Thoracic aorta (tissue), 2 donors: ENCODE measurements at places on chromosomes 4 and X. TPM values are rescaled to one million over a fixed set of nuclear protein-coding genes. Genes with fewer than 3 reads are reported as not detected.

GRCh38 chr4:12692815-12693214 lies 791.3 kb downstream of the RAB28 start:
- DNase-seq, result no peak

Gene NHSL2
- total RNA-seq, result 15.0 TPM

- no peak for DNase-seq
Observed at GRCh38 chr4:53830511-53830910, 233.9 kb downstream of the CHIC2 start.

DNA sequence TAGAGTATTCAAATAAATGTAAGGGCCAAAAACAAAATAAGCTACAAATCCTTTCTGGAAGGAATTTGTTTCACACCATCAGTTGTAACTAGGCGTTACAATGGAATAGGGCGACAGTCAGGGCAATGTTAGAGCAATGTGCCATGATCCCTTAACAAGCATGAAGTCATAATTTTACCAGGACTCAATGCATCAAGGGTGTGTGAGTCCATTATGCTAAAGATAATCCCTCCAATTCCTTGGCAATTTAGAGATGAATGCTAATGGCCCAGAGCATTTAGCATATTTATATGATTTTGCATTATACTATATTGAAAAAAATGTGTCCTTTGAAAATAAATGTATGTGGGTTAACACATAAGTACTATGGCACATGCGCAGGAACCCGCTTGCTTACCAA lies 73.1 kb downstream of the GRIA2 start:
- no peak for DNase-seq

DNA sequence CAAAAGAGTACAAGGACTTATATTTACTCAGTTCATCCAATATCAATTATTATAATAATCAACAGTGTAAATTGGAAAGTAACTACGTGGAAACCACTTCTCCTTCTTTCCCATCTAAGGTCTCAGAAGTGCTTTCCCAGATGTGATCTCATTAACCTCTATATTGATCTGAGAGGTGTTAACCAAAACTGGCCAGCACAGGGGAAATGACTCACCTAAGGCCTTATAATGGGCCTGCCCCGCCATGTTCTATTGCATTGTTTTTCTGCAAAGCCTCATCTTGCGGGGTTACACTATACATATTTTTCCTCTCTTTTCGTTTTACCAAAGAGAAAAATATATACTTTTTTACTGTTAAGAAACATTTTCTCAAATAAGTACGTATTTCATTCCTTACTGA lies 20.5 kb downstream of the RAB40A start:
- no peak for DNase-seq

DNA sequence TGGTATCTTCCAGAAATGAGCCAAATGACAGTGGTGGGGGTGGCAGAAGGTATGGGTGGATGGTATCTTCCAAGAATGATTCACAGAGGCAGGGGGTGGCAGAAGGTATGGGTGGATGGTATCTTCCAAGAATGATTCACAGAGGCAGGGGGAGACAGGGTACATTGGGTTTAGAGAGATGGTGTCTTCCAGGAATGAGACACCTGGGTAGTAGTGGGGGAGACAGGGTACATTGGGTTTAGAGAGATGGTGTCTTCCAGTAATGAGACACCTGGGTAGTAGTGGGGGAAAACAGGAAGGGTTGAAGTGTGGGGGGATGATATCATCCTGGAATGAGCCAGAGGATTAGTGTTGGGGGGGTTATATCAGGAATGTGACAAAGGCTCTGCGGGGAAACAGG lies 62.0 kb downstream of the MAOA start:
- DNase-seq, result no peak

Gene FAM184B
- not detected for total RNA-seq

Gene RUFY3
- total RNA-seq, result 72.7 TPM

- DNase-seq, result no peak
Observed at GRCh38 chr4:2393353-2394270, 24.8 kb downstream of the ZFYVE28 start.

GRCh38 chr4:26099967-26100366 lies 185.9 kb downstream of the SMIM20 start:
- DNase-seq, result no peak

DNA sequence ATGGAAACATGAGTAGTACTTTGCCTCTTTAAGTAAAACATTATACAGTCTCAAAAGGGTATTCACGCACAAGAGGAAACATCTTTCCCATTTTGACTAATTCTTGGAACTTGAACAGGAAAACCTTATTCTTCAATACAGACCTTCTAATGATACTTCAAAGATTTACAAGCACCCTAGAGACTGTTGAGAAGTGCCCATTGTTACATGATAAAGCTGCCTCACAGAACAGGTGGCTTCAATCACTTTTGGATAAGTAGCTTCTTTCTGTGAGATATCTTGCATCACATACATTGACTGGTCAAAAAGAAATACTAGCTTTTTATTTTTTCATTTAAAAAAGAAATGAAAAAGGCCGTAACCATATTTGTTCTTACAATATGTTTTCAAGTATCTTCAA lies 219.4 kb downstream of the EPHA5 start:
- no peak for DNase-seq

Gene SUPT20HL1
- not detected for total RNA-seq

Gene GRIA3
- total RNA-seq, result 7.9 TPM

GRCh38 chr4:169286562-169287301 lies 16.0 kb upstream of the SH3RF1 start:
- DNase-seq, result no peak

DNA sequence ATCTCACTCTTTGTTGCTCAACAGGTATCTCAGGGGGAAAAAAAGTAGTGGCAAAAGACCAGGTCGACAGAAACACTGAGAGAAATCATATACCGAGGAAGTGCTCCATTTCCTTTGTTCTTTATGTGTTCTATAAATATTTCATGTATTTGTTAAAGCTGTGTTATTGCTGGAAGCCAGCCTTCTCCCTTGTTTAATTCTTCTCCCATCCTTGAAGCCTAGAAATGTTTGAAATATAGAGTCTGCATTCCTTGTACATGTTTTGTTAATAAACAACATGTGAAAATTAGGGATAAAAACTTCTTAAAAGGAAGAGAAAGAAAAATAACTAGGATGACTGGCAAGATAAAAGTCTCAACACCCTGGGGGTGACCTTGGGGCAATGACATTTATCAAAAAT lies 186.2 kb downstream of the ANKRD50 start:
- DNase-seq, result no peak

Gene PCDH10
- 51.4 TPM for total RNA-seq
